ENCODE measurements at places on chromosomes 13 and 19.
A peak's percentile ranks its signal among the peaks of the same experiment; 100 is the strongest.

- DNase-seq = no peak
These were observed 31.7 kb downstream of the BRD4 start for GRCh38 chr19:15300533-15301197.

DNA sequence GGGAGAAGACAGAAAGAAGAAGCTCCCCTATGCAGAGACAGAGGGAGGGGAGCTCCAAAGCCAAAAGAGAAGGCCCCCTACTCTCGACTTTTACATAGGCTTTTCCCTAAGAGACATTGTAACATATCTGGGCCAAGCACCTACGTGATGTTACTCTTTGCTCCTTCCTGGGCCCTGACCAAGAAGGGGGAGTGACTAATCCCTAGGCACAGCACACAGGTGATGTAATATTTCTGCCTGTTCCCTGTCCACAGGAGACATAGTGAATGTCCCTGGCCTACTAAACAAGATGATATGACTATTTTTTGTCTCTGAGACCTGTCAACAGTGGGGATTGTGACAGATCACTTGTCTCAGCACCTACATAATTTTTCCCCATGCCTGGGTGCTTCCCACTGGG, 15.9 kb upstream of the ZNF254 start:
- no peak for DNase-seq

DNA sequence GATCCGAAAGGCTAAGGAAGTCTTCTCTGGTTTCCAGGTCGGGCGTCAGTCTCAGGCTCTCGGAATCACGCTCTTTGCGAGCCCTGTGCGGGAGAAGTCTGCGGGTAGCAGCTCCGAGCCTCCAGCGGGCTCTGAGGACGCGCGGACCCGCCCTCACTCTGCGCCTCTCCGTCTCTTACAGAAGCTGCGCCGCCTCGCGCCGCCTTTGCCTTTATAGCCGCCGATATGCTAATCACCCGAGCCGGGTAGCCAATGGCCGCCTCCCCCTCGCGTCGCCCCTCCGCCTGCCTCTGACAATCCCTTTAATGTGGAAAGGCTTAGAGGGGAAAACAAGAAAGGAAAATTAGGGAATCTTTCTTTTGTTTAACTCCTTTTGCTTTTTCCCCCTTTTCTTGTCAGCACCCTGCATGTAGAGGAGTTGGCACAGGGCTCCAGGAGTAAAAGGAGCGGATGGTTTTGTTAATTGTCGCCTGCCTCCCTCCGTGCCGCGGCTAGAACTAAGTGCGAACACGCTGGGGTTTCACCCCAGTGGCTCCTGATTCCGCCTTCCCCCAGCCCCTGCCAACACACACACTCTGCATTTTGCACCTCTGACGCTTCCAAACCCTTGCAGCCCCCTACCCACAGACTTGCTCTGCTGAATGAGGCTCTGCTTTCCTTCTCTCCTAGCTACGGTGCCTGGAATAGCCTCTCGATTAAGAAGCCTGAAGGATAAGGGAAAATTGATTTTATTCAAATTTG, at the start of gene PCDH8:
PCDH8 (minus strand) TSS at position 186 of the 741 bp plus-strand sequence. CDS start 204 bp downstream, outside the sequence.
- DNase-seq = no peak

- peak; percentile 63 for DNase-seq
These were observed 332.2 kb downstream of the MYO16 start for GRCh38 chr13:108961542-108962125.

- DNase-seq = no peak
These were observed 704.6 kb upstream of the PCDH9 start for GRCh38 chr13:67934617-67935330.

- peak; percentile 61 for DNase-seq
These were observed 53.1 kb upstream of the SERPINE3 start for GRCh38 chr13:51286135-51287002.

All from CD4-positive, alpha-beta T cell treated with Interferon alpha-2 for 1 hour (primary cell).